ENCODE measurements at places on chromosomes 12 and 14.

- peak; percentile 9 for DNase-seq
Observed at GRCh38 chr14:85444635-85445034, 85.3 kb upstream of the FLRT2 start.

- no peak for DNase-seq
Observed at GRCh38 chr14:100058777-100059437, 6.3 kb upstream of the EVL start.

DNA sequence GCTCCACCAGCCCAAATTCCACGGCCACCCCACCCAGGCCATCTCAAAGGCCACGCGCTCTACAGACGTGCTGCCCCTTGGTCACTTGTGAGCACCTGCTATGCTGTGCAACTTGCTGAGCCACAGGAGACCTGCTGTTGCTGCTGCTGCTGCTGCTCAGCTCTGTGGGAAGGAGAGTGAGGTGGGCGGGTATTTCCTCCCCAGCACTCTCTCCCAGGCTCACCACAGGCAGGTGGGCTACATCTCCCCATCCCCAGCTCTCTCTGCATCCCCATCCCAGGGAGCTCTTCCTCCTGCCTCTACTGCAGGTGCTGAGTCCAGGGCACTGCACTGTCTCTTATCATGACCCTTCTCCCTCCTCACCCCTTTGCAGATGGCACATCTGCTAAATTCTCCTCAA is 306.9 kb downstream of the BCL11B start:
- no peak for DNase-seq

GRCh38 chr14:51335531-51335930 is 95.5 kb downstream of the TMX1 start:
- DNase-seq: no peak

GRCh38 chr14:57502586-57503254 is 9.1 kb upstream of the CCDC198 start:
- DNase-seq: no peak

GRCh38 chr12:116918464-116918863 is 7.7 kb downstream of the FBXW8 start:
- DNase-seq: no peak

- no peak for DNase-seq
Observed at GRCh38 chr12:820336-820735, 68.0 kb downstream of the WNK1 start.

DNA sequence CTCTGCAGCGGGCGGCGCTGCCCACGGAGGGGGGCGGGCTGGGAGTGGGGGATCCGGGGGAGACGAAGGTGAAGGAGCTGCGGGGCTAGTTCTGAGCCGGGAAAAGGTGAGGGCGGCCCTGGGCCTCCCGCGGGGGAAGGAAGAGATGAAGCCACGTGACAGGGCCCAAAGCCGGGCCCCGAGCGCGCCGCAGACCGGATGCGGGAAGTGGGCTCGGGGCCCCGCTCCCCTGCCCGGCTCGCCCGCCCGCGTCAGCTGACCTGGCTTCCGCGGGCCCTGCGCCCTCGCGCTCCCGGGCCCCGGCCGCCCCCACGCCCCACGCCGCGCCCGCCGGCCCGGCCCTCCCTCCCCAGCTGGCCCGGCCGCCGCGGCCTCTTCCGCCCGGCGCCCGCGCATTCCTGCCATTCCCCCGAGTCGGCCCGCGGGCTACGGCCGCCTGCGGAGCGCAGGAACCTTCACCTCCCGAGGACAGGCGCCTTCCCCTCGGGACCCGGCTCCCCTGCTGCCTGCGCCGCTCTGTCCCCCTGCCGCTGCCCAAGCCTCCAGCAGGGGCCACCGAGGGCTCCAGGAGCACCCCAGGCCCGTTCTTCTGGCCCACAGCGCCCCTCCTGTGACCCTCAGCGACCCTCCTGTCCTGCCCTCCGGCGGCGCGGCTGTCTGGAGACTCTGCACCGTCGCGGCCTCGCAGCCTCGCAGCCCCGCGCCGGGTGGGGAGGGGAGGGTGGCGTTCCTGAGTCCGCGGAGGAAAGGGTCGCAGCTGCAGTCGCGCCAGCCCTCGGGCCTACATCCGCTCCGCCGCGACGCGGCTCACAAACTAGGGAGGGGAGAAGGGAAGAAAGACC is 20.4 kb downstream of the NINJ2 start:
- DNase-seq: peak; percentile 50

- no peak for DNase-seq
Observed at GRCh38 chr14:66306101-66306500, 180.1 kb upstream of the CCDC196 start.

DNA sequence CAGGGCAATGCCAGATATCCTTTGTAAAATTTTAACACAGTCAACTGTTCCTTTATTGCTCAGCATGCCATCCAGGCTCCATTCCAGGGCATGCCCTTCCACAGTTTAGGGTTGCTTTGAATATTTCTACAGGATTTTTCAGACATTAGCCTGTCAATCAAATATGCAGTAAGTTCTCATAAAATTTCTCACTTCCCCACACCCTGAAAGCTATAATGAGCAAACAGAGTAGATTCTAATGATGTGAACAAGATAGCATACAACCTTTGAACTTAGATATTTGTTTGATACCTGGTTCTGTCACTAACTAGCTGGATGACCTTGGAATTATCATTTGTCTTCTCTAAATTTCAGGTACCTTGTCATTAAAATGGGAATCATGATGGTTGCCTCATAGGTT is 251.2 kb downstream of the SYT1 start:
- DNase-seq: no peak

DNA sequence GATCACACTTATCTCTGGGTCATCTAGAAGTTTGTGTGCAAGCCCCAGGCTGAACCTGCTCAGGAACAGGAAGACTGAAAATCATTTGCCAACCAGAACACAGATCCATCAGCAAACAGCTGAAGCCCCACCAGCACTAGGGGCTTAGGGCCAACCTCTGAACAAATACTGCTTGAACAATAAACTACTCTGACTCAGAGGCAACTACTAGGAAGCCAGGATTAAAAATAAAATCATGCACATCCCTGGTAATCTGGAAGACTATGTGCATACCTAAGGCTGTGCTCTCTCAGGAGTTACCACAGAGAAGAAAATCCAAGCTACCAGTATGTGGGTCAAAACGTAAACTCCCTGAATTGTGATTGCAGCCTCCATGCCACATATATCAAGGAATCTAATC is 15.9 kb downstream of the GALNT8 start:
- DNase-seq: no peak

- no peak for DNase-seq
Observed at GRCh38 chr14:90892970-90893369, 76.7 kb upstream of the TTC7B start.

DNA sequence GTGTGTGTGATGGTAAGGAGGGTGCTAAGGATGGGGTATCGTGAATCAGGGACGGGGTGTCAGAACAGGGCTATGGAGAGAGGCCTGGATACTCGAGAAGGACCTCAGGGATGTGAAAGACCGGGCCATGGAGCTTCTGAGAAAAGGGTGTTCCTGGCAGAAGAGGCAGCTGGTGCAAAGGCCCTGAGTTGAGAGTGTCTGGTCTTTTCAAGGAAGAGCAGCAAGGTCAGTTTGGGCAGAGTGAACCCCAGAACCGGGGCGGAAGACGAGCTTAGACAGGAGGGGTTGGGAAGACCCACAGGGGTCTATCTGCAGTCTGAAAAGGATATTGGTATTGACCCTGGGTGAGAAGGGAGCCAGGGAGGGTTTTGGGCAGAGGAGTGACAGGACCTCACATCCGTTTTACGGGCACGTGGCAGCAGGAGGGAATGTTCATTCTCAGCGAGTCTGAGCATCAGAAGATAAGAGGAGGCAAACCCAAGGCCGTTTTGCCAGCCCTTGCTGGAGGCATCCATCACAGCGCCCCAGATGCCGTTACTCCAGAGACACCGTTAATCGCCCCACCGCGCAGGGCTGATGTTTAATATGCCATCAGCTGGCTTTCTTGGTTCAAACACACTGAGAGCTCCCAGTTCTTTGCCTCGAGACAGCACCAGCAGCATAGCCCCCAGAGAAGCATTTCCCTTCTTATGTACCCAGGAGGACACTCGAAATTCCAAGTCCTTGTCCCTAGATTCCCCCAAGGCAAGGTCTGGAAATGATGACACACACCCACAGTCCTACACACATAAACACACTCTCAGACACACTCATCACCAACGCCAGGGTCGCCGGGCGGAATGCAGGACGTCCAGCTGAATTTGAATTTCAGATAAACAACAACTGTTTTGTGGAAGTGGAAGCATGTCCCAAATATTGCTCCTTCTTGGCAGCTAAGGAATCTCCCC is 41.4 kb upstream of the EML1 start:
- DNase-seq: no peak

- DNase-seq: peak; percentile 25
Observed at GRCh38 chr12:43501703-43502102, 50.3 kb downstream of the ADAMTS20 start.

- DNase-seq: no peak
Observed at GRCh38 chr14:106662936-106663550, 1136.7 kb downstream of the TMEM121 start.

- no peak for DNase-seq
Observed at GRCh38 chr12:19236656-19237055, 107.1 kb downstream of the PLEKHA5 start.

DNA sequence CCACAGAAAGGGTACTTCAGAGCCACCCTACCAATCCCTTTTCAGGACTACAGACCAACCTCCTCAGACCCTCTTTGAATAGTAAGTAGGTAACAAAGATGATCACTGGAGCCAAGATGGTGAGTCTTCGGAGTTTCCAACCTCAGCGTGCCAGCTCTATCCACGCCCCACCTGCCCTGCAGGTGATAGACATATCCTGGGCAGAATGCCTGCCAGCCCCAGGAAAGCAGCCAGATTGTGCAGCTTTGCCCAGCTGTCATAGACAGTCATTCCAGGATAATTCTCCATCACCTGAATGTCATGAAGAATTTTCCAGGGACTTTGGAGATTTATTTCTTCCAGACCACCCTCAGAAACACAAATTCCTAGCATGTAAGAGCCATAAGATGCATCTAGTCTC is 434.4 kb downstream of the RGS6 start:
- no peak for DNase-seq

DNA sequence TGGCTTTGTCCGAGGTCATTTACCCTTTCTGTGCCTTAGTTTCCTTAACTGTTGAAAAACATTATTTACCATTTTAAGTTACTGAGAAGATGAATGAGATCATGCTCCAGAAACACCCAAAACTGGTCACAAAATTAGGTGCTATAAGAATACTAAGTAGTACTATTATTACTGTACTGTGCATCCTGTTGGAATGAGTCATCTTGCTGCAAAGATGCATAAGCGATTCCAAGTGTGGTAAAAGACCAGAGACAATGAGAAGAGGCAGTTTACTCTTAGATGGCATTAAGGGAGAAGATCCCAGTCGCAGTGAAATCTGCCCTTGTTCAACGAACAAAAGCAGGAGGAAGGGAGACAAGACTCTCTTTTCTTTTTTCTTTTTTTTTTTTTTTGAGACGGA is 4.2 kb upstream of the PLEKHA5 start:
- no peak for DNase-seq

GRCh38 chr14:65560340-65561027 is 148.0 kb downstream of the FUT8 start:
- DNase-seq: no peak

- no peak for DNase-seq
Observed at GRCh38 chr12:105858981-105859710, 279.6 kb downstream of the NUAK1 start.

DNA sequence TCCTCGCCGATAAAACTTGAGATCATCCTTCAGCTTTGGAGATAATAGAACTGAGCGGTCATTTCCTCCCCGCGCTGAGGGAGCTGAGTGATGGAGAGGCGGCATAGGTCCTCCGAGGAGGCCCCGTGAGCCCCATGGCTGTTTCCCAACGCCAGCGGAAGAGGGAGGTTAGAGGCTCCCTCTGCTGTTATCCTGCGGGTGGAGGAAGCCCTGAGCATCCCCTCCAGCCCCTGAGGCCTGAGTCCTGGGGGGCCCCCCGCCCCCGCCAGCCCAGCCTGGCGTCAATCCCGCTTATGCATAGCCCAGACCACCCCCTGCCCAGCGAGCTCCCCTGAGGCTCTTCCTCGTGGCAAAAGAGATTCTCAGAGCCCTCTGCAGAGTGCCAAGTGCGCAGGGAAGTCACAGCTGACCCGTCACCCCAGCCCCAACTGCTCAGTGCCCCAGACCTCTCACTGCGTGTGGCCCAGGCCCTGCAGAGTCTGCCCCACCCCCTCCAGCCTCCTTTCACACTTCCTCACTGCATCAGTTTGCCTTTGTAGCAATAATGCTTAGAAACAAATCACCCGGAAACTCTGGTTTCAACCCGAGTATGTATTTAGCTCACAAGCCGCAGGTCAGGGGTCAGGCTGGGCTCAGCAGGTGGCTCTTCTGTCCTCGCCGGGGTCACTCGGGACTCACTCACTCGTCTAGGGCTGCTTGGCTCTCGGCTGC is 44.7 kb upstream of the GALNT9 start:
- DNase-seq: no peak

GRCh38 chr14:53888535-53889386 is 67.9 kb downstream of the BMP4 start:
- DNase-seq: no peak

GRCh38 chr12:108633081-108633533 is 587 bp downstream of the SELPLG start:
- DNase-seq: no peak

GRCh38 chr14:65336191-65336591 is 76.3 kb upstream of the FUT8 start:
- no peak for DNase-seq

DNA sequence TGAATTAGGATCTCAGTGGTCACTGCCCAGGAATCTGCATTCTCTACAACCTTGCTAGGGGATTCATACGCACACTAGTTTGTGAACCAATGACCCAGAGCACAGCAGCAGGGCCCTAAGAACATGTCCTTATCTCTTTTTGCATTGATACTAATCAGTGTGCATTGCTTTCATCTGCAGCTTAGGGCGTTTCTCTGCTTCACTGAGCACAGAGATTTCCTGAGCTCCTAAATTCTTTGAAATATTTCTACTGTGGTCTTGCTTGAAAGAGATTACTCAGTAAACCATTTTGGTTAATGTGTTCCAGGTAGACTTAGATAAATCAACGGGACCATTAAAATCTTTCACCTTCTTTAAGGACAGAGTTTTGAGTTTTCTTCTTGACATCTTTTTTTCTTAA is 351.3 kb upstream of the KITLG start:
- peak; percentile 23 for DNase-seq

DNA sequence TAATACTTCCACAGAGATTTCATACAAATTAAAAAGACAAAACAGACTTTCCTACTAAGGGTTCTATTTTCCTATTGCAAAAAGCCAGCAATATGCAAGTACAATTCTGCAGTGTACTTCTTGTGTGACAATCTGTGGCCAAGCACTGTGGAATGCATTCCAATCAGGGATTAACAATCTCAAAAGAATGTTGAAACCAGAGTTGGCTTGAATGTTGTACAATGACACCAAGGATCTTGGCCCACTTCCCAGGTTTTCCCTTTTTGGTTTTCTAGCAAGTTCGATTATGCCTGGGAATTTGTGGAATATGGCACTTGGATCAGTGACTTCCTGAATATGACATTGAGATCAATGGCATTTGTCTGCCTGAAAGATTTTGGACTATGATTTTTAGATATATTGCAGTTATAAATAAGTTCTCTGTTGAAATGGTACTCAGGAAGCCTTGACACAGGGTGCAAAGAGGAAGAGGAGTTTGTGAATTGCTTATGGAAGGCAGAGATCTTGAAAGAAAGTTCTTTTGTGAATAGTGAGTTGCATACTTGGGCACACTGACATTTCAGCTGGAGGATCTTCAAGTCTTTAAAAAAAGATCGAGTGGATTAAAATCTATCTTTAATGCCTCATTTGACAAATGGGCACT is 81.4 kb upstream of the FERMT2 start:
- DNase-seq: peak; percentile 89
